ENCODE measurements at places on chromosomes 12 and 14.

DNA sequence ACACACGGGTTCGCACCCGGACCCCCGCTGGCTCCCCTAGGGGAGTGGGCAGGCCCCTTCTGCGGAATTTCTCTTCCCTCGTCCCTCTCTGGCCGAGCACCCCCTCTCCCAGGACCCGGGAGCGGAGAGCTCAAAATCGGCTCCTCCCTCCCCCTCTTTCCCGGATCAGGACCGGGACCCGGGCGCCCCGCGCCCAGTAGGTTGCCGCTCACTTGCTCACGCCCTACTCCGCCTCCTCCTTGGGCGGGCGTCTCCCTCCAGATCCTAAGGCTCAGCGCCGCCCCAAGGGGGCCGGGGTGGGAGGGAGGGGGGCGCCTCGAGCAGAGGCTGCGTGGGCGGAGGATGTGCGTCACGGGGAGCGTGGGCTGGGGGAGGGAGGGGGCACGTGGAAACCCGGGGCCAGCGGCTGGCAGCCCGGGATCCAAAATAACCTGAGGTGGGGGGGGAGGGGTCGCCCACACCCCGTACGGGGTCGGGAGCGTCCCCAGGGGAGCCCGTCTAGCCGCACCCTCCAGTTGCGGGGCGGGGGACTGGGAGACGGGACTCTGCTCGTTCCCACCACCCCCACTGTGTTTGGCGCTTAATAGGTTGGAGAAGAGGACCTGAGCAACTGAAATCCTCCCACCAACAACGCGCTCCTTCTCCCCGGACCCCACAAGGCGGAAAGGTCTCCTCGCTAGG is 1.8 kb upstream of the NAB2 start:
- DNase-seq, result peak; percentile 92

DNA sequence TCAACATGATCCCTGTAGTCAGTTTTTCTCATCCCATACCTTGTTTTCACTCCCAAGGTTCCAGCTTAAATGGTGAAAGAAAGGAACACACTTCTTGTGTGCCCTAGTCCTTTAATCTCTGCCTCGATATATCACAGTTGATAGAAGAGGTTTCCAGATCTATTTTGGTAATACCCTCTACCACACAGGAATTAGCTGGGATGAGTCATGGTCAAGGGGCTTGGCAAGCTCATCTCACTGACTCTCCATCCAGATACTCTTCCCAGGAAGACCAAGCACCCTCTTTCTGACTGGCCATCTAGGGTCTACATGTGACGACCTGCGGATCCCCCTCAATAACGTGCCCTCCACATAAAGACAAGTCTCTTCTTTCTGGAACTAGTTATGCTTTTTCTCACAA is 277.9 kb downstream of the ITPR2 start:
- no peak for DNase-seq

GRCh38 chr14:59154373-59154772 is 34.1 kb upstream of the DAAM1 start:
- DNase-seq, result no peak

DNA sequence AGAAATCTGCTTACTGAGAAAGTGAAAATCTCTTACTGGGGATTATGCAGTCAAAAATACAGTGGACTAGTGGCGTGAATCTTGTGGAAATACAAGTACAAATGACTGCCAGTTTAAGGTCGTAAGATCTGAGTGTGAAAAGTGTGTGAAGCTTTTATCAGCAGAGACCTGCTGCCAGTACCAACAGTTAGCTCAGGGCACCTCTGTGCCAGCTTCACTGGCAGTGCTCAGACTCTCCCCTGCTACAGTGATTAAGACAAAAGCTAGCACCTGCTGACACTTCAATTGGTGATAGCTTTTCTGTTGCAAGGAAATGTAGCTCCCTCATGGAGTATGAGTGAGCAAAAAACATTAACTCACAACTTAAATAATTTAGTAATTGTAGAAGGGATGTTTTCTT is 185.1 kb downstream of the ANO6 start:
- peak; percentile 24 for DNase-seq

- no peak for DNase-seq
Observed at GRCh38 chr14:65880507-65880906, 468.0 kb downstream of the FUT8 start.

DNA sequence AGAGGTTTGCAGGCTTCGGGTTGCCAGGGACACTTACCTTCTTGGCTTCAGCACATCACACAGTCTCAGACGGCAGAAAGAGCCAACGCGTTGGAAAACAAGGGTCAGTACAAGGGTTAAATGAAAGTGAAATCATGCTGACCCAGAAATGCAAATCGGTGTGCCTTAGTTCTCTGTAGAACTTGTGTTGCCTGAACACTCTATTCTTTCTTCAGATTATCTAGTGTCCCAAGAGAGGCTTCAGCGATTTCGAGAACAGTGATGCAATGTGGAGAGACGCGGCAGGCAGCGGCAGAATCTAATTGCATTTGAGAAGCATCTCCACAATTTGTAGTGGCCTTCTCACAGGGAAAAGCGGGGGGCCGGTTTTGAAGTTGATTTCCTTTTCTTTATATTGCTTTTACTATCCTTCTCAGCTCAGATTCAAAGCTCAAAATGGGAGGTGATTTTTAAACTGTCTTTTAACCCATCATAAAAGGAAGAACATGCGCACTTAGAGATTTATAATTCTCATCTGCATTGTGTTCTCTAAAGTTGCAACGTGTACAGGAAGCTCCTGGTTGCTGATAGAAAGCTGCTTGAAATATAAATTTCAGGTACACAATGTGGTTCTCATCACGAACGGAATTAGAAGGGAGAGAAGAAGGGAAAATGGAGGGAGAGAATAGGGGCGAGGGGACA is 67.8 kb upstream of the EGLN3 start:
- DNase-seq, result peak; percentile 54

- DNase-seq, result no peak
Observed at GRCh38 chr14:104587641-104588040, 8.1 kb downstream of the C14orf180 start.

GRCh38 chr12:121202407-121203355 is 7.2 kb upstream of the P2RX4 start:
- DNase-seq, result no peak

DNA sequence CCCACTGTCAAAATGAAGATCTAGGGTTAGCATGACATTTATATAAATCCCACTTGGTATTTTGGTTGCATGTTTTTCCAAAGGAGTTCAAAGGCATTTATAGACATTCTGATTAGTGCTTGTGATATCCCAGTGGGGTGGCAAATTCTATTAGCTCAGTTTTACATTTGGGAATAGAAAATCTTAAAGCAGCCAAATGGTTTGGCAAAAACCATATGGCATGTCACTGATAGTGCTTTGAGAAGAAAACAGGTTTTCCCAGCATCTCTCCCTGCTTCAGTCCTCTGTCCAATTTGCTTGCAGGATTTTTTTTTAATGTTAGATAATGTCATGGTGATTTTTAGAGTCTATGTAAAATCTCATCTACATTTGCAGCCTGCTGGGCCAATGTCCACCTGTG is 225.1 kb upstream of the DIO3 start:
- DNase-seq, result no peak

DNA sequence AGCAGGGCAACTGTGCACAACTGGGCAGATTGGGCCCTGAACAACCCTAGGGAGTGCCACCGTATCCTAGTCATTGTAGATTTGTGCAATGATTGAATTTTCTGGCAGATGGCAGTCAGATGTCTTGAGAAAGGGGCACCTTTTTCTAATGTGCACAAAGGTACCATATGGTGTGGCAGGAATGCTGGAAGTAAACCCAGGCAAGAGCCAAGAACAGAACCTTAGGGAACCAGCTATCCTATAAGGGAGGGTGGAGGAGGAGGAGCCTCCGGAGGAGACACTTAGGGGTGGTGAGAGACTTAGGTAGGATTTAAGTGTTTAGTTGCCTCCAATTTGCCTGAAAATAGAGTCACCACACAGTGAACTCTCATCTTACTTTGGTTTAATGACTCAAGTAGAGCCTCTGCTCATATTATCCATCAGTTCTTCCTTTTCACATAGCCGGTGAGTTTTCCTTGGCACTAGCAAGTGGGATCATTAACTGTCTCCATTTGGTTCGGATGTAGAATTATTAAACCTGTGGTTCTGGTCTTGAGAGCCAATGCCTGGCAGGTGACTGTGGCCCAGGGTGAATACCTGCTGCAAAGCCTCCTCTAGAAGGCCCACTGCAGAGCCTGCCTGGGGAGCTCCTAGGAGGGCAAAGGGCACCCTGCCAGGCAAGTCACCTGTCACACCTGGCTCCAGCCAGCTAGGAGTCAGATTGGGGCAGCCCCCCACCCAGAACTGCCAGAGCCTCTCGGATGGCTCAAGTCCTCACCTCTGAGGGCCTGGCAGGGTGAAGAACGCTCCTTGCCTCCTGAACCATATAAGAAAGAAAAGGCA is 184.4 kb upstream of the HIF1A start:
- DNase-seq, result no peak

GRCh38 chr14:99430491-99430890 is 50.2 kb downstream of the SETD3 start:
- DNase-seq, result no peak

- no peak for DNase-seq
Observed at GRCh38 chr14:51682411-51682810, 30.7 kb downstream of the FRMD6 start.

GRCh38 chr14:49187799-49188198 is 398.4 kb downstream of the RPS29 start:
- DNase-seq, result no peak

DNA sequence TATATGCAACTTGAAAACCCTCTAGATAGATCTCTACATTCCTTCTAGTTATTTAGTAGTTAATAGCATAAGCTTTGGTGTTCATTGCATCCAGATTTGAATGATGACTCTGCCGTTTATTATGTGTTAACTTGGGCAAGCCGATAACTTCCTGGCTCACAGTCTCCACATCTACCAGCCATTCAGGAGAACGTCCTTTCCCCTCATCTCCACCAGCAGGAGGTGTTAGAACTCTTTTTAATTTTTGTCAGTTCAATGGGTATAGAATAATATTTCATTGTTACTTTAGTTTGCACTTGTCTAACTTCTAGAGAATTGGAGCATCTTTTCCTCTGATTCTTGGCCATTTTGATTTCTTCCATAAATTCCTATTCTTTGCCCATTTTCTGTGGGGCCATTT is 30.0 kb upstream of the WSCD2 start:
- DNase-seq, result no peak

DNA sequence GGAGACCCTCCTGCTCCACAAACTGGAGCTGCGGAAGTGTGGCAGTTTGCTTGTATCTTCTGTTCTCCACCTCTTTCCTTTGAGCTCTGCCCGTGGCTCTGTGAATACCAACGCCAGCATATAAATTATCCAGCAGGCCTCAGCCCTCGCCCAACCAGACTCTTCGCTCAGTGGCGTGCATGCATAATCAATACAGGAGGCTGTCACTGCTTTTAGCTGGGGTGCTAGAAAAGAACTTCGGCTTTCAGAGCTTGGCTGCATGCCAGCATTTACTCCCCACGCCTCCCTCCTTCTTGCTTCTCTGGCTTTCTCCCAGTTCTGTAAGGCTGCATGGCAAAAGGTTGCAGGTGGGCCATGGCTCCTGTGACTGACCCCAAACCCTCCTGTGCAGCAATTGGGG is 26.9 kb downstream of the NRXN3 start:
- no peak for DNase-seq

DNA sequence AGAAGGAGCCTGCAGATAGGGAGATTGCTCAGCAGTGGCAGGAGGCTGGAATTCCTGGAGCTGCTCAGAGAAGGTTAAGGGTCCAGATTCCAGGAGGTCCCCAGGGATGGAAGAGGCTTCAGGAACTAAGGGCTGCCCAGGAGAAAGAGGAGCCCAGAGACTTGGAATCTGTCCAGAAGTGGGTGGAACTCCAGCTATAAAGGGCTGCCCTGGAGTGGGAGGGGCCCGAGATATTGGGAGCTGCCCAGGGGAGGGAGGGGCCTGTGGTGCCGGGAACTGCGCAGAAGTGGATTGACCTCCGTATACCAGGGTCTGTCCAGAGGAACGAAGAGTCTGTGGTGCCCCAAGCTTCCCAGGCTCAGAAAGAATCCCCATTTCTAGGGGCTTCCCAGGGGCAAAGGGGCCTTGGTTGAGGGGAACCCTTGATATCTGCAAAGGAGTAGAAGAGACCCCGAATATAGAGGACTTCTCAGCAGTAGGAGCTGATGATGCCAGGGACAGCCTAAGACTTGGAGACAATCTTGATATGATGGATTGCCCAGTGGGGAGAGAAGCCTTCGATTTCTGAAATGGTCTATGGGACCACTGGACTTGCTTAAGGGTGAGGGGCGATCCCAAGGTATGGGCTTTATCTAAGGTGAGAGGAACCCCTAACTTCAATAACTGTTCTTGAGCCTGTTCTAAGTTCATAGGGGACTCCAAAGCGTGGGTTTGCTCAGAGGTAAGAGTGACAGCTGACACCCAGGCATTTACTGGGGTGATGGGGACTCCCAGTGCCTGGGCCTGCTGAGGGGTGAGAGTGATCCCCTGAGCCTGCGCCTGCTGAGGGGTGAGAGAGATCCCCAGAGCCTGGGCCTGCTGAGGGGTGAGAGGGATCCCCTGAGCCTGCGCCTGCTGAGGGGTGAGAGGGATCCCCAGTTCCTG is 45.0 kb downstream of the FAM186A start:
- no peak for DNase-seq

GRCh38 chr12:7162691-7163114 is 26.8 kb upstream of the PEX5 start:
- DNase-seq, result no peak

DNA sequence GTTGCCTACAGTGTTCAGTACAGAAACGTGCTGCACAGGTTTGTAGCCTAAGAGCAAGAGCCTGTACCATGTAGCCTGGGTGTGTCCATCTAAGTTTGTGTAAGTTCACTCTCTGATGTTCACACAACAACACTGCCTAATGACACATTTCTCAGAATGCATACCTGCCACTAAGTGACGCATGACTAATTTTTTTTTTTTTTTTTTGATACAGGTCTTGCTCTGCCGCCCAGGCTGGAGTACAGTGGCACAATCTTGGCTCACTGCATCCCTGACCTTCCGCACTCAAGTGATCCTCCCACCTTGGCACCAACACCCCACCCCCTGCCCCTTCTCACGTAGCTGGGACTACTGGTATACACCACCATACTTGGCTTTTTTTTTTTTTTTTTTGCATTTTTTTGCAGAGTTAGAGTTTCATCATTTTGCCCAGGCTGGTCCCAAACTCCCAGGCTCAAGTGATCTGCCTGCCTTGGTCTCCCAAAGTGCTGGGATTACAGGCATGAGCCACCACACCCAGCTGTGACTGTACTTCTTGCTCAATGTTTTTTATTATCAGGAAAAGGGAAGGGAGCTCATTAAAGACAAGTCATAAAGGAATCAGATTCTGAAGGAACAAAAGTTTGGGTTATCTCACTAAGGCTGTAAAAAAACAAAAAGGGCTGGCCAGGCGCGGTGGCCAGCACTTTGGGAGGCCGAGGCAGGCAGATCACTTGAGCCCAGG is 10.0 kb upstream of the CDC42BPB start:
- DNase-seq, result no peak

GRCh38 chr12:69339999-69340398 is 8.2 kb upstream of the LYZ start:
- DNase-seq, result no peak
